ENCODE measurements at places on chromosomes 2 and 18.

GRCh38 chr2:108061439-108062042 is 75.2 kb downstream of the SLC5A7 start:
- DNase-seq: no peak

DNA sequence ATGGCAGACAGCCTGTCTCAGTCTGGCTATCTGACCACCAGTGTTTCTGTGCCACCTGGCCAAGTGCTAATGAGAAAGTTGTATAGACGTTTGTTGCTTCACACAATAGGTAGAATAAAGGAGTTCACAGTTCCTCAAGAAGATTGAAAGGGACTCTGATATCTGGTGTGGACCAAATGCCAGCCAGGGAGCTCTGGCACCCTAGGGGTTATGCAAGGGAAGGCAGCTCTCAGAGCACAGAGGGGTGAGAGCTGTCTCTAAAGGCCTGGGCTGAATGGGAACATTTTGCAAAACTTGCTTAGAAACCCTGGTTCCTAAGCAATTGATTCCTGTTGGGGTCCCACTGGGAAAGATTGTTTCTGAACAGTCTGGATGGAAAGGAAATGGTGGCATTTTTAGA is 553.8 kb downstream of the EPHA4 start:
- DNase-seq: no peak

DNA sequence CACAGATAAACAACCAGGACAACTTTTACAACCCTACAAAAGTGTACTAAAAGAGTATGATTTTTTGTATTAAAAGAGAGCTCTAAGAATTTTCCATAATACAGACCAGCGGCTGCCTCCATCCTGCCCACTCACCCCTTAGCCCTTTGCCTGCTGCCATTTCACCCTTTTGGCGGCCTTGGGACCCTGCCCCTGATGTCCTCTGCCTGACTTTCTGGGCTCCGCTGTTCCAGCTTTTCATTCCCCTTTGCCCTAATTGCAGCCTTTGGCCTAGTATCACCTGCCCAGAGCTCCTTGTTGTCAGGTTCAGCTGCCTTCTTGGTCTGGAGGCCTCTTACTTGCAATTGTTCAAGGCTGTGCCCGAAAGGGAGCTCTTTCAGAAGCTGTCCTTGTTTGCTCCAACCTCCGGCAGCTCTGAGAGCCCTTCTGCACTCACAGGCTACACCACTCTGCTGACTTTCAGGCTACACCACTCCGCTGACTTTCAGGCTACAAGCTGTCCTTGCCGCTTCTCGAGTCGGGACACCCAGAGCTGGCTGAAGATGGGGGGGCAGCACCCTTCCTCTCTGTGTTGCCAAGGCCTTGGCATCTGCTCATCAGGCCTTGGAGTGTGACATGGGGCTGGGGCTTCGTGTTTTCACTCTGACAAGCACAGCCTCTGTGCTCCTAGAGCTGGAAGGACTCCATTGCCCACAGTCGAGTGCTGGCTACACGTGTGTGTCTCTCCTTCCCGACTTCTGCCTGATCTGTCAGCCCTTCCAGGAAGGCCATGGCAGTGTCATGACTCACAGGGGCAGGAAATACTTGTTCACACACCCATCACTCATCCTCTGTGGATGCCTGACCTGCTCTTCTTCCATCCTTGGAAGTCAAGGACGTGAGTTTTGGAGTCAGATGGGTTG is 43.1 kb upstream of the HDAC4 start:
- DNase-seq: no peak

DNA sequence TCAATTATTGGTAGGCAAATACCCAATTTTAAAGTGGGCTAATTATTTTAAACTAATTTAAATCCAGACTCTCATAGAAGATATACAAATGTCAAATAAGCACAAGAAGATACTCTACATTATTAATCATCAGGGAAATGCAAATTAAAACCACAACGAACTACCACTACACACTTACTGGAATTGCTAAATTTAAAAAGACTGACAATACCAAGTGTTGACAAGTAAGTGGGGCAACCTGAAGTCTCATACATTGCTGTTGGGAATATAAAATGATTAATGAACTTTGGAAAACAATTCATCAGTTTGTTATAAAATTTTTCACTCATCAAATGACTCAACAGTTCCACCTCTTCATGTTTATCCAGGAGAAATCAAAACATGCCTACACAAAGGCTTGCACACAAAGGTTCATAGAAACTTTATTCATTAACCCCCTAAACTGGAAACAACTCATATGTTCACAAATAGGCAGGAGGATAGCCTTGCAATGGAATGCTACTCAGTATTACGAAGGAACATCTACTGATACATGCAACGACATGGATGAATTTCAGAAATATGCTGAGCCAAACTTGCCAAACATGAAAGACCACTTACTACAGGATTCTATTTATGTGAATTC is 120.8 kb downstream of the MCFD2 start:
- no peak for DNase-seq

- no peak for DNase-seq
These were observed 410.9 kb upstream of the CYRIA start for GRCh38 chr2:17076533-17076932.

- DNase-seq: no peak
These were observed 73.0 kb upstream of the RAB12 start for GRCh38 chr18:8536231-8536630.

- DNase-seq: peak; percentile 28
These were observed 145.5 kb upstream of the CTAGE1 start for GRCh38 chr18:22563164-22563583.

DNA sequence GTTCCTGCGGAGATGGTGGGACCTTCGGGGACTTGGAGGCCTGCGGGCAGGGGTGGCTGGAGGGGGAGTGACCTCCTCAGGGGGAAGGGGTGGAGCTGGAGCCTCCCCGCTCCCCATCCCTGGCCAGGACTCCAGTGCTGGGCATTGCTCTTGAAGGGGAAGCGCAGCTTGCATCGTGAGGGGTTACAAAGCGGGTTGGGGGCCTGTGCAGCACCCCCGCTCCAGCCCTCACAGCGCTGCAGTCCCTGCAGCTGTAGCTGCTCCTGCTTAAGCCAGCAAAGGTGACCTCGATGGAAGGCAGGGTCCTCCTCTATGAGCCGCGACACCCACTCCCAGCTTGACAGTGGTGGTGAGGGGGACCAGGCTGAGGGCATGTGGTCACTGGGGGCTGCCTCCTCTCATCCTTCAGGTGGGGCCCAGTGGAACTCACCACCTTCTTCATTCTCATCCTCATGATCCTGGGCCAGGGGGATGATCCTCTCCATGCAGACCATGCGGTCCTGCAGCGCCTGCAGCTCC is 36.7 kb upstream of the ANKRD62 start:
- DNase-seq: no peak

DNA sequence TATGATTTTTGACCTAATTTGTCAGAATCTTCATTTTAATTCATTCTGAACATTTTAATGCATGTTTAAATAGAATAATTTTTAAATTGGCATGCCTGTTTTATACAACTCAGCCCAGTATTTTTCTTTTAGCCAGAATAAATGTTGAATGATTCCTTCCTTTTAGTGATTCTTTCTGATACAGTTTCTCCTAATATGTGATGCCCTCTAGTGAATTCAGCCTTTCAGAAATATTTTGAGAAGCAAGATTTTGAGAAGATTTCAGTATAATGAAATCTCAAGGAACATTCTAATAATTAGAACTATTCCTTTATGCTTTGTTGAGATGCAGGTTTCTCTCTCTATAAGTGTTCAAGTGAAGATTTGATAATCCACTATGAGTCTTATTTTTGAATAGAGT is 28.5 kb downstream of the LCLAT1 start:
- DNase-seq: no peak

DNA sequence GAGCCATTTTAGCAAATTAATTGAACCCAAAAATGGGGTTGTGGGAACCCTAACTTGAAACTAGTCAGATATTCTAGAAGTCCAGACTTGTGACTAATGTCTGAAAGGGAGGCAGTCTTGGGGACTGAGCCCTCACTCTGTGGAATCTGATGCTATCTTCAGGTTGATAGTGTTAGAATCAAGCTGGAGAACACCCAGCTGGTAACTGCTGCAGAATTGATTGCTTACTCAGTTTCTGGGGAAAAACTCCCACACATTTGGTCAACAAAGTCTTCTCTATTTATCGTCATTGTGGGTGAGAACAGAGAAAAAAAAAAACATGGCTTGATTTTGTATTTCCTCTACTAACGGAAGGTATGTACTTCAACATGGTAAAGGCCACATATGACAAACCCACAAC is 1925.8 kb upstream of the CELF4 start:
- DNase-seq: no peak

- no peak for DNase-seq
These were observed 42.9 kb upstream of the SNED1 start for GRCh38 chr2:240955306-240956170.

DNA sequence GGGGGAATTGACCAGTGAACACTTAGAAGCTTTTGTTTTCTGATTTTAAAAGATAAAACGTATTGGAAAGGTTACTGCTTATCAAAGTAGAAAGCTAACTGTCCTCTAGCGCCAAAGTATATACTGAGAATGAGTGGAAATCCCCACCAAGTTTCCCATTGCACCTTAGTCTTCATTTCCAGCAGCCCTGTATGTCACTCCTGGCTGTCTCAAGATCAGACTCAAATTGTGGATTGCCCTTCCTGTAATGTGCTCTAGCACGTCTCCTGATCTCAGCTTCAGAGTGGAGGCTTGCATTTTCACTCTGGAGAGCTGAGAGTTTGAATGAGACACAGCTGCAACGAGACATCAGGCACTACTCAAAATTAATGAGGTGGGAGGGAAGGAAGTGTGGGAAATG is 26.6 kb downstream of the MFF start:
- no peak for DNase-seq

DNA sequence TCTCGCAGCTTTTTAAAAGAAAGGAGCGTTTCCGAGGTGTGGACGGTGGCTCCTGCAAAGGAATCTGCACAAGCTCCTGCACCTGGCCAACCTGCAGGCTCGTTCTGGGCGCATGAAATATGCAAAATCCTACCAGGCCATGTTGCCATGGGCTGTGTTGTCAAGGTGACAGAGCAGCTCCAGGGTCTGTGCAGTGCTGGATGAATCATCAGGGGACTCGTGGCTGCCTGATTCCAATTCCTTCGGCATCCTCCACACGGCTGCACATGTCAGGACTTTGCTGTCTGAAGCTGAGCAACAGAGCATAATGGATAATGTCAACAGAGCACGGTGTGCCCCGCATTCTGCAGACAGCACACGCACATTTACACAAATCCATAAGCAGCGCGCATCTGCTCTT is 120.5 kb downstream of the EIPR1 start:
- DNase-seq: no peak

DNA sequence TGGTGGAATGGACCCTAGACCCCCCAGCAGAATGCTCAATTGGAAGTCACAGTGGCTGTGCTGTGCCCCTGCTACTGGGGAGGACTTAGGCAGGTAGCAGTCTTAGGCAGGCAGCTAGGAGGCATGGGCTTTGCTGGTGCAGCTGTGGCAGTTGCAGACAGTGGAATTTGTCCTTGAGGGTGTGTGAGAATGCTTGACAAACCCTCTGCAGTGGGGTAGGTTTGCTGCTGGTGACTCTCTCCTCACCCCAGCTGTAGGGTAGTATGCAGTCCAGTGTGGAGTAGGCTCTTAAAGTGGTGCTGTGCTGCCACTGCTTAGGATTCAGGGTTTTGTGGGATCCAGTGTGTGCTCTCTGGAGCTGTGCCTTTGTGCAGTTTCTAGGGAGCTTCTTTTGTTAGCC is 61.3 kb downstream of the NUP35 start:
- DNase-seq: no peak

GRCh38 chr2:187549193-187549592 is 5.0 kb downstream of the TFPI start:
- DNase-seq: no peak

DNA sequence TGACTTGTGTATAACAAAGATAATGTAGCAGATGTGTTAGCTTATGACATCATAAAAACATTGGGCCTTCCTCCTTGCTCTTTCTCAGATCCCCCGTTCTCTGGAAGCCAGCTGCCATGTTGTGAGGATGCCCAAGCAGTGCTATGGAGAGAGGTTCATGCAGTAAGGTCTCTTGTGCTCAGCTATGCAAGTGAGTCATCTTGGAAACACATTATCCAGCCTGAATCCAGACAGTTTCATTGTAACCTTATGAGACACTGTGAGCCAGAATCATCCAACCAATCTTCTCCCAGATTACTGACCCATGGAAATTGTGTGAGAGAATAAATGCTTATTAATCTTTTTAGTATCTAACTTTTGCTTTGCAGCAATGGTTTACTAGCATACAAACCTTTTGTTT is 60.8 kb downstream of the ST6GAL2 start:
- DNase-seq: no peak

GRCh38 chr18:7034924-7035323 is 82.7 kb downstream of the LAMA1 start:
- no peak for DNase-seq

- peak; percentile 34 for DNase-seq
These were observed 303.9 kb downstream of the ZNF407 start for GRCh38 chr18:74901362-74902146.

DNA sequence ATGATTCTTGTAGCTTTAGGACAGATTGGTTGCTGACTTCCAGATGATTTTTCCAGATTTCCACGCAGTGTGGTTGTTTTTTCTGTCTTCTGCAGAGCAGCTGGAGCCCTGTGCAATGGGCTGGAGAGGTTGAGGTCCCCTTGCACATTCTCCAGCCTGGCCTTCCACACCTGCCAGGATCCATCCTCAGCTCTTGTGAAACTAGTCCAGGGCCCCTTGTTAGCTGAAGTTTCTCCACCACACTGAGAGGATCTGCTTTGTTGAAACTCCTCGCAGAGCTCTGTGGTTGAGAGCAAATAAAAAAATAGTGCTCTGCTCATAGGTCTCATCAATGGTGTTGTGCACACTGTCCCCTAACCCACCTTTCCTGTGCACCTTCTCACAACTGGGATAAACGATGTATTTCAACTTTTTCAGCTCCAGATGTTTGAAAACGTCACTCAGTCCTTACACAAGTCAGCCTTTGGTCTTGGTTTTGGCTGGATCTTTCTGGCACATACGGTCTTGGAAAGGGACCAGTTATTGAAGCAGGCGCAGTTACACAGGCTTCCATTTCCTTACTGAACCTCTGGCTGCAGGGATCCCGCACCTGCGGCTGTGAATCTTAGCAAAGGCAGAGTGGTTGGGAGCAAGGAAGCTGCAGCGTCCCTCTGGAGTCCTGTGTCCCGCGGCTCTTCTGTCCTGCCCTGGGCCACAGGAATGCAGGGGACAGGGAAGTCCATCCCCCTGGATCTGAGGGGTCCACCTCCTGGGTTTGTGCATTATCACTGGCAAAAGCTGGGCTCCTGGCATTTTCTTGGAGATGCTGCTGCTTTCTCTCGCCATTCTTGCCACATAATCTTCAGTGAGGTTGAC is 272.0 kb upstream of the DSEL start:
- no peak for DNase-seq

- peak; percentile 44 for DNase-seq
These were observed 925 bp downstream of the SESTD1 start for GRCh38 chr2:179263446-179264367.

All from HL-60 (cell line).